ENCODE measurements at places on chromosomes 2 and 18.

DNA sequence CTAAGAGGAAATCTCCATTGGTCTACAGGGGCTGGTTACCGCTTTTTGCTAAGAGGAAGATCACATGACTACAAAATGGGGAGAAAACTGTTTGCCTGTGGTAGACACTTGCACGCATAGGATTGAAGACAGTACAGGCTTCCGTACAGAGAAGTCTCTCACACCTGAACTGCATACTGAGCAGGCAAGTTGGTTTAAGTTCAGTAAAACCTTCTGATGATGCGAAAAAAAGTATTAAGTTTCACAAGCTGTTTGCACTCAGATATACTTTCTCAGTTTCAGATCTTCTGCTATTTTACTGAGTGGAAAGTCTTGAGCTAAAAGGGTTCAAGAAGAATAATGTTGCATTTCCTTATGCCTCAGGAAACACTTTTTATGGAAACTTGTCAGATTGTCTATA is 292.2 kb upstream of the MC4R start:
- no peak for DNase-seq

DNA sequence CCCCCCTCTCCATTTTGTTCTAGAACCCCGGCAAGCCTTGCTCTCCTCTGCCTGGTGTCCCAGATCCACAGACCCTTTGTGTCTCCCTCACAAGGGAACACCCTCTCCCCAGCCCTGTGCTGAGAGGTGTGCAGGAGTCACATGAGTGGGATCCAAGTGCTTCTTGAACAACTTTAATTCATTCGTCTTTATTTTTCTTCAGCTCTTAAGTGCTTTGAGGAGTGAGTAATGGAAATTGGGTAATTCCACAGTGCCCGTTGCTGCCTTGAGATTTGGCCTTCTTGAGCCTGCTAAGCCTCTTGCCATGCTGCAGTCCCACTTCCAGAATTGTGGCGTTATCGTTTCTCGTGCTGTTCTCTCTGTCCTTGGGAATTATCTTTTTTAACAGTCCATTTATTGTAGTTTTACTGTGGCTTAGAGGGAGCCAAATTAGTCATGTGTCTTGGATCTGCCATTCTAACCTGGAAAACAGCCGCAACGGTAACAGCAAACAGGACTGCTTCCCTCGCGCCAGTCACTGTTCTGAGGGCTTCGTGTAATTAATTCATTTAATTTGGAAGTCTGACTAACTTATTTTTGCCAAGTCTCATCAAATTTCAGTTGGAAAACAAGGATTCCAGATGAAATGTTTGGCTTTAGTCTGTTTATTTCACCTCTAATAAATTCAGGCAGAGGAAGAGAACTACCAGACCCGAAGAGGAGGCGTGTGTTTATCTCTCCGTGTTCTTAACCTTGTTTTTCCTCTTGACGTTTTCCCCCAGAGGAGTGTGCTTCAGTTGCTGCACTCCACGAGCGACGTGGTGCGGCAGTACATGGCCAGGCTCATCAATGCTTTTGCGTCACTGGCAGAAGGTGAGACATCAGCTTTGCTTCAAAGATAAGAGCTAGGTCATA is 72.0 kb downstream of the ARMC9 start:
- DNase-seq, result peak; percentile 39

DNA sequence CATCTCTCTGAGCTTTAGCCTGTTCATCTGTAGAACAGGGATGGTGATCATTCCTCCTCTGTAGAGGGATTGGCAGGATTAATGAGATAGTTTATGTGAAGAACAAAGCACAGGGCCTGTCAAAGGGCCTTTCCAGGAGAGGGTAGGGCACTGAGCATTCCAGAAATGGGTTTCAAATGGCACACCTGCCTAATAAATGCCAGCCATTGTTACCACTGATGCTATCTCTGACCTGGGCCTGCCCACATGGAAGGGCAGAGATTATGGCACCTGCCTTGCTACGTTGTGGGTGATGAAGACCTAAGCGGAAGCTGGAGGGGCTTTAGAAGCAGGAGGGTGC is 31.0 kb upstream of the GMPPA start:
- no peak for DNase-seq

DNA sequence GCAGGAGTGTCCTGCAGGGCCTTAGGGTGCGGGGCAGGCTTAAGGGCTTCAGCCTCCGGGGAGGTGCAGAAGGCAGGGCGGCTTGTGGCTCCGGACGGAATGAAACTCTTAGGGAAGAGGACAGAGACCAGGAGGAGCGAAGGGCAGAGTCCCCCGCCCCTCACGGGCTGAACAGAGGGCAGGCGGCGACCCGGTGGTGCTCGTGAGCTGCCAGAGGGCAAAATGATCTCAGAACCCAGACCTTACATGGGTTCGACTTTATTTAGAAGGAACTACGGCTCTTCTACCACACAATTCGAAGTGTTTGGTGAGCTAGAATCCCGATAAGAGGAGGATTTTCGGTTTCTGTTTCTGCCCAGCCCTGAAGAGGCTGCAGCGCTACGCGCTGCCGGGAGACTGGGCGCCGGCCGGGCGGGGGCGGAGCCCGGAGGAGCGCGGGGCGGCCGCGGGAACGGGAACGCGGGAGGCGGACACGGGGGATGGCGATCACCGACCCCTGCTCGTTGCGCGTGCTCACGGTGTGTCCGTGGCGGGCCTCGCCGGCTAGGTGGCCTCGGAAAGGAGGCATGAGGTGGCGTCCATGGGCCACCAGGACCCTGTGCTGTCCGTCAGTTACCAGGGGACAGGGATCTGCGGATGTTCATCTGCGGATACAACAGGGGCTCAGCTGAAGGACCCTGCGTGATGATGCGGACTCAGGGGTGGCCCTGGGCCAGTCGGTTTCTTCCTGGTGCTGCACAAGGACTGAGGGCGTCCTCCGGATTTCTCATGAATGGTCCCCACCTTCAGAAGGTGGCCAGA is 4.2 kb upstream of the SP100 start:
- no peak for DNase-seq

GRCh38 chr2:102271844-102272243 is 39.5 kb upstream of the IL1RL1 start:
- no peak for DNase-seq

DNA sequence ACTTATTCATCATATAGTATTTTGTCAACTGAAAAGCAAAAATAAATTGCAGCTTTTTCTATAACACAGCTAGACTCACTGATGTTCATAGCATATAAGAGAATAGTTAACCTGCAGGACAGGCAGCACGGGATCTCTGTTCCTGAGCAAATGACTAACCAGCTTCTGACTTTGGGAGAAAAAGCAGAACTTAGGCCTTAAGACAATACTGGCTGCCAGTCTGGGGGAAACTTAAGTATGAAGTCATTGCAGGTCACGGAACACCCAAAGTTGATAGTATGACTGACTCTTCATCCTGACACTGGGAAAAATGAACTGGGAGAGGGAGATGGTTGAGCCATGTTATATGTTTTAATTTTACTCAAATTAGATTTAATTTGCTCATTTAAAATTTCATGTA is 113.0 kb downstream of the DPP4 start:
- no peak for DNase-seq

DNA sequence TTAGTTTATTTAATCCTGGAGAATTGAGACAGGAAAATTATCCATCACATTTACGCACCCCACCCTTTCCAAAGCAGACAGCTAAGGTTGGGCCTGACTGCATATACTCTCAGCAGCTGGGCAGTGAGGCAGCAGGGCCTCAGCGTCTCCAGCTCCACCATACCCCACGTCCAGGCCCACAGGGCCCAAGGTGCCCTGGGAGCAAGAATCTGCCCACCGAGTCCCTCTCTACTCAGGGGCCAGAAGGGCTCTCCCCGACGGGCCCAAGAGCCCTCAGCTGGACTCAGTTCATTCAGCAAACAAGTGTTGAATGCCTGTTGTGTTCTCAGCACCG is 126.3 kb downstream of the SEPTIN10 start:
- DNase-seq, result no peak

- DNase-seq, result no peak
Measured at GRCh38 chr2:79005216-79005615, 20.3 kb upstream of the REG3G start.

GRCh38 chr18:42471885-42472284 is 516.9 kb downstream of the PIK3C3 start:
- DNase-seq, result no peak

DNA sequence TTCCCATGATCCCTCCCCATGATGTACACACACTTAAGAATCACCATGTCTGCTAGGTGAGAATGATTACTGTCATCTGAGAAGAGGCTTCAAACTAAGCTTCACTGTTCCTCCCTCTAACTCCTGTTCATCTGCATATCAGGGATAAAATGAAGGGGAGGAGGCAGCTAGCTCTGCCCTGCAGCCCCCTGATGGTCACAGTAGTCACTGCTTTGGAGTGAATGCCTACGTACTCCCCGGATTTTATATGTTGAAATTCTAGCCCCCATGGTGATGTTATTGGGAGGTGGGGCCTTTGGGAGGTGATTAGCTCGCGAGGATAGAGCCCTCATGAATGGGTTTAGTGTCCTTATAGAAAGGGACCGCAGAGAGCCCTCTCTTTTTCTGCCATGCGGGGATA is 156.4 kb downstream of the NCKAP5 start:
- no peak for DNase-seq

- no peak for DNase-seq
Measured at GRCh38 chr18:394262-394986, 106.1 kb downstream of the COLEC12 start.

DNA sequence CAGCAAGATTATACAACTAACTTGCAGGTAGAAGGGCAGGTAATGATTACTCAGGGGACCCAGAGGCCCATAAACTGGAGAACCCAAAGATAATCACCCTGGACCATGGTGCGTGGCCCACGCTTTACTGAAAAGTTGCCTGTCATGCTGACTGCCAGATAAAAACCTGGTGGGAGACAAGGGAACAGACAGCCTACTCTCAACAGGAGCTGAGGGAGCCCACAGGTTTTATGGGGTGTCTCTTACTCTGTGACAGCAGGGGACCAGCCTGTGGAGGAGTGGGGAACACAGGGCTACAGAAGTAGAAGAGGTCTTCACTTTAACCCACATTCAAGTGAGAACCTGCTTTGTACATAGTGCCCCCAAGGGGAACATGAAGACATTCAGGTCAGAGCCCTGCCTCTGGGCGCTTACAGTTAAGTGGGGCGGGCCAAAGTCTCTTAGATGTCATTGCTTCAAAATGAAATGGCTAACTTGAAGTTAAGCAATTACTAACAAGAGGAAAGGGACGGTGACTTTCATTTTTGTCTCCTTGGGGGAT is 60.4 kb downstream of the DHRS9 start:
- no peak for DNase-seq

- no peak for DNase-seq
Measured at GRCh38 chr2:10132043-10132575, 9.6 kb downstream of the RRM2 start.

- no peak for DNase-seq
Measured at GRCh38 chr2:155033652-155034051, 335.2 kb downstream of the KCNJ3 start.

GRCh38 chr2:54871457-54872107 is 148.1 kb downstream of the EML6 start:
- DNase-seq, result no peak

GRCh38 chr18:73981796-73982195 is 165.8 kb downstream of the FBXO15 start:
- DNase-seq, result no peak
